ENCODE measurements at places on chromosomes 3 and 15. TPM values are rescaled to one million over a fixed set of nuclear protein-coding genes. Genes with fewer than 3 reads are reported as not detected.

DNA sequence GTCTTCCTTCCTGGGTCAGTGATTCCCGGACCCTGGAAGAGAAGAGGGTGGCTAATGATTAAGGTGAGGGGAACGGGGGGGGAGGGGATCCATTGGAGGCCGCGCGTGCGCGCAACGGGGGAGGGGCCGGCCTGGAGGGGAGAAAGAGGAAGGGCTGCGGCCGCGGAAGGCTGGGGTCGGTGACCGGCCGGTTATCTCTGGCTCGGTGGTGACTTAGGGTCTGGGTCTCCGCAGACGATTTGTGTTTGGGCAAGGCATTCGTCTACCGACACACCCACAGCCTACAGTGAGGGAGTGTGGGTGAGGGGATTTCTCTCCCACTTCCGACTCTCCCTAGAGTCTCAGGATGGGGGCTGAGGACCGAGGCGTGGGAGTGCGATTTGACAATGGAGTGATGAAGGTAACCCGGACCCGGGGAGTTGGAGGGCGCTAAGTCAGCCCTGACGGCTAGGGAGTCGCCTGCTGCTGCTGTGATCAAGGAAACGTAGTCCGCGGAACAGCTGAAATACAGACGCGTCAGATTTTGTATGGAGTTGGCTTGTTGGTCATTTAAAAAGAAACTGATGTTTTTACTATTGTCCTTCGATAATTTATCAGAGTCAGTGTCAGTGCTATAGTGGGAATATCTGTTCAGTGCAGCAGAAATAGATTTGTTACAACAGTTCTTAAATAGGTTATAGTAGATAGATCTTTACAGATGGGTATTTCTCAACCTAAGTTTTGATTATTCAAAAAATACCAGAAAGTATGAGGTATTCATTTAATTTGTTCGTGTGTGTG lies 733 bp downstream of the RNF111 start:
- DNase-seq = peak; percentile 62

PLOD2 gene
- 44.7 TPM for total RNA-seq

DNA sequence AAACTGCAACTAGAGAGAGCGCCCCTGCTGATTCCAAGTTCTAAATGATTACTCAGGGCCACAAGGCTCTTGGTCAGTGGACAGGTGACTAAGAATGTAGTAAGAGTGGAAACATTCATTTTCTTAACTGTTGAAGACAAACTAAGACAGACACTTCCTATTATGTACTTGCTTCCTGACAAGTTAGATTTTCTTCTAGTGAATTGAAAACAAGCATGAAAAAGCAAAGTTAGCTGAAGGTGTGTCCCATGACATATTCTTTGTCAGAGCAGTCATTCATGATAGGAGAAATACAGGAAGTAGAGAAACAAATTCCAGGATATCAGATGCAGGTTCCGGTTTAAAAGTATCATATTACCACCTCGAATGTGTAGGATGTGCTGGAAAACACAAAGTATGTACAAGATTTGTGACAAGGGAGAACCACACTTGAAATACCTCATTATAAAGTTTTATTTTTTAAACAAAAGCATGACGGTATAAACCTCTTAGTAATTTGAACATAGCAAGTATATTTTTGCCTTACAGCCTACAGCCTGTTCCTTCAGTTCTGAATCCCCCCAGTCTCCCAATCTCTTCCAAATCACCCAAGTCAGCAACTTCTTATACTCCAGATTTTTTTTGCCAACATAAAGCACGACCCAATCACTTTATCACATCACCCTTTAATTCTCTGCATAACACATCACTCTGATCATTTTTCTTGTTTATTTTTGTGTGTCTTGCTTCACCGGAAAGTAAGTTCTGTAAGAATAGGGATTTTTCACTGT lies 6.2 kb downstream of the TSPAN3 start:
- DNase-seq = no peak

UQCC5 gene
- 5.4 TPM for total RNA-seq

DNA sequence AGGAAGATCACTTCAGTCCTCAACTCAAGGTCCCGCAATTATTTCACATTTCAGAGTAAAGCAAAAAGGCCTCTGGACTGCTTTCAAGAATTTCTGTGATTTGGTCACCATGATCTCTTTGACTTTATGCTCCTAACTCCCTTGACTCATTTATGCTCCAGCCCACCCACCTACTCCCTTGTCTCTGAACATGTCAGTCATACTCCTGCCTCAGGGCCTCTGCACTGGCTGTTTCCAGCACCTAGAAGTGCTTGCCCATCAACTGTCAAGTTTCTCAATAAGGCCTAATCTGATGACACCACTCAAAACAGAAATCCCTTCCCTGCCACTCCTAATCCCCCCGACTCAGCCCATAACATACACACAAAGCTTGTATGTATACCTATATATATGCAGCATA lies 36.1 kb upstream of the CSPG5 start:
- no peak for DNase-seq

DNA sequence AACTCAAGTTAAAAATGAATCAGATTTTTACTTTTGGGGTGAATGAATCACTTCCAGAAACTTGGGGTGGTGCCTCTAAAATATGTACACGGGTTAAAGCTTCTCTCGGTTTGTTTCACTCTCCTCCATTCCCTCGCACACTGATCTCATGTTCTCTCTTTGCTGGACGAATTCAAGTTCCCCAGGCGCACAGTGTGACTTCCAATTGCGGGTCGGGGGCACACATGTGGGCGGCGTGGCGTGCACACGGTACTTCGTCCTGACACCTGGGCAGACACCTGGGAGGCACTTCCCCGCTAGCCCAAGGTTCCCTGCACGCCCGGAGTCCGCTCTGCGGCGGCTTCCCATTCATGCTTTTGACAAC lies 692 bp downstream of the SCAANT1 start:
- DNase-seq = no peak

- DNase-seq = no peak
Observed at GRCh38 chr15:98786717-98787116, 138.4 kb downstream of the IGF1R start.

GASK1A gene
- 1.5 TPM for total RNA-seq

- DNase-seq = no peak
Observed at GRCh38 chr3:172814738-172815137, 64.2 kb downstream of the ECT2 start.

GRCh38 chr3:171678971-171679492 lies 131.3 kb downstream of the PLD1 start:
- no peak for DNase-seq

DNA sequence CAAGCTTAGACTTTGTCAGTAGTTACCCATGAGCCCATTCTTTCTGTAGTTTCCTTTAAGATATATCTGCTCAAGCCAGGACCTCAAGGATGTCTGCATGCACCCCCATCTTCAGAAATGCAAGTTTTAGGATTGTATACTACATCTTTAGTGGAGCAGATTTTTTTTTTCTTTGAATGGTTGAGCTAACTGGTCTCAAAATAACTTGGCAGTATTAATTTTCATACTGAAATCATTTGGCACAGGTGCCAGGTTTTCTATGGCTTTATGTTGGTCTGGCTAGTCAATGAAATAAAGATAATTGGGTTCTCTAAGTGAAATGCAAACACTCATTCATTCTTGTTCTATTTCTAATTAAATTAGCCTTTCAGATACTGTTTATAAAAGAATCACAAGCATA lies 108.9 kb downstream of the ATG7 start:
- DNase-seq = no peak

GRCh38 chr3:30661098-30661873 lies 54.9 kb downstream of the TGFBR2 start:
- no peak for DNase-seq

CCDC39 gene
- not detected for total RNA-seq

DNA sequence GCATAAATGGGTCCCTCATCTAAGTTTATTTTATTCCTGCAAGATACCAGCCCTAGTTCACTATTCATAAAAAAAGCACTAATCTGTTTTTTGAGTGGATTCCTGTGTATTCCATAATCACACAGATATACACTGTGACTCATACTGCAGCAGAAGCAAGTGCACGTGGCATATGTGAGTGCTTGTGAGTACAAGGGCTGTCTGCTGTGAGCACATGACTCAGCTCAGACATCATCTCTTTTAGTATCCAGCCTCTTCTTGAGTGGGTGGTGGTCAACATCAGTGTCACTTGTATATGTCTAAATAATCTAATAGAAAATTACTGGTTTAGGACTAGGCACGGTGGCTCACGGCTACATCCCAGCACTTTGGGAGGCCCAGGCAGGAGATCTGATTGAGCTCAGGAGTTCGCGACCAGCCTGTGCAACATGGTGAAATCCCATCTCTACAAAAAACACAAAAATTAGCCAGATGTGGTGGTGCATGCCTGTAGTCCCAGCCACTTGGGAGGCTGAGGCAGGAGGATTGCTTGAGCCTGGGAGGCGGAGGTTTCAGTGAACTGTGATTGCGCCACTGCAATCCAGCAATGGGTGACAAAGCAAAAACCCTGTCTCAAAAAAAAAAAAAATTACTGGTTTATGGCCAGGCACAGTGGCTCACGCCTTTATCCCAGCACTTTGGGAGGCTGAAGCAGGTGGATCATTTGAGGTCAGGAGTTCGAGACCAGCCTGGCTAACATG lies 49.8 kb downstream of the NIPA2 start:
- no peak for DNase-seq

DNA sequence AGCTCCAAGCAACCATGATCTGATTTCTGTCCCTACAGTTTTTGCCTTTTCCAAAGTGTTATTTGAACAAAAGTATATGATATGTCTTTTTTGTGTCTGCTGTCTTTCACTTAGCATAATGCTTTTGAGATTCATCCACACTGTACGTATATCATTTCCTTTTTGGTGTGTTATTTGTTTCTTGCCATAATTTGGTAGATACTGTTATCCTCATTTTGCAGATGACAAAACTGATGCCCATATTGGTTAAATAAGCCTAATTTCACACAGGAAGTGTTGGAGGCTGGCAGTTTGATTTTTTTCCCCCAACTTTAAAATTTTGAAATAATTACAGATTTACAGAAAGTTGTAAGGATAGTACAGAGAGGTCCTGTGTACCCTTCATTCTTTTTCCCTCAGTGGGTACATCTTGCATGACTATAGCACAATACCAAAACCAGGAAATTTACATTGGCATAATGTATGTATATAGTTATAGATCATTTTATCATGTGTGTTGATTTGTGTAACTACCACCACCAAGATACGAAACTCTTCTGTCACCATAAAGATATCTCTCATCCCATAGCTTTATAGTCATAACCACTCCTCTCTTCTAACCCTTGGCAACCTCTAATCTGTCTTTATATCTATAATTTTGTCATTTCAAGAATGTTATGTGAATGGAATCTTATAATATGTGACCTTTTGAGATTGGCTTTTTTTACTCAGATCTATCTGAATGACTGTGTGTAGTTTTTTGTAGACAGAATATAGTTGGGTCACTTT lies 55.6 kb downstream of the RASA2 start:
- no peak for DNase-seq

DNA sequence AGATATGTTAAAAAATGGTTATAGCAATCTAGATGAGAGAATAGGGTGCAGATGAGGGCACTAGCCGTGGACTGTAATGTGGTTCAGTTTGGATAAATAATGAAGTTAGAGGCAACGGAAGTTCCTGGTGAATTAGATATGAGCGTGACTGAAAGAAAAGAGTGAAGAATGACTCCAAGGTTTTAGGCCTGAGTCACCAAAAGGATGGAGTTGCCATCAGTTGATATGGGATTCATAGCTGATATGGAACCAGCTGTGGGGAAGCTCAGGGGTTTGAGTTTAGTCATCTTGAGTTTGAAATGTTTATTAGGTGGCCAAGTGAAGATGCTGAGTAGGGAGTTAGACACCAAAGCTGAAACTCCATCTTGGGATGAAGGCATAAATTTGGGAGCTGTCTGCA lies 66.2 kb downstream of the SSR3 start:
- DNase-seq = no peak

DNA sequence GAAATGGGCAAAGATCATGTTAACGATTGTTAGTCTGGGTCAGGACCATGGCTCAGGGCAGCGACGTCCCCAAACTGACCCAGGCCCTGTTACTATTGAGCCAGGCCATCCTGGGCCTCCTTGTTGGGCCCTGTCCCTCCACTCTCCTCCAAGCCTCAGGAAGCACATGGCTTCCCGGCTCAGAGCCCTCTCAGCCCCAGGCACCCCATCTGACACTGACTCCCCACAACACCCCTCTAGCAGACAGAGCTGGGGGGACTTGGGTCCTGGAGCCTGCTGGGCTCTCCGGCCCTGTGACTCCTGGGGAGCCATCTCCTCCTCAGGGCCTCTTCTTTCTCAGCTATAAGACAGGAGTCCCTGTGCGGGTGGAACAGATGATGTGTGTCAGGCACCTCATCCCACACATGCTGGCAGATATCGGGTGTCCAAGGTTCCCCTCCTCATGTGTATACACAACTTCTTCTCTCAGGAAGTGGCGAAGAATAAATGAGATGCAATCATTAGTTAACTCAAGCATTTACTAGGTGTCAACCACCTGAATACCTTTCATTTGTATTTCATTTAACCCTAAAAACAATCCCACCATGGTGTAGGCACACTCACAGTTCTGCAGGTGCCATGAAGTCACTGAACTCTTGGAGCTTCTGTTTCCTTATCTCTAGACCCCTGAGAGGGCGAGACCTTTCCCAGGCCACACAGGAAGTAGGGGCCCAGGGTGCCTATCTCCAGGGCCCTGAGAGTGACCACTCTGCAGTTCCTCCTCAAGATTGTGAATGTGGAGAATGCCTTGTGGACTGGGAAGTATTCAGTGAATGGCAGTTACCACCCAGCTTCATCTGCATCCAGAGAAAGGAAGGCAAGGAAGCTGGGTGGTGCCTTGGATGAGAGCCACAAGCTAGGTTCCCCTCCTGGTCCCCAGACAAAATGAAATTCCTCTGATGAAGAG lies 282.5 kb upstream of the TLE3 start:
- DNase-seq = no peak

DNA sequence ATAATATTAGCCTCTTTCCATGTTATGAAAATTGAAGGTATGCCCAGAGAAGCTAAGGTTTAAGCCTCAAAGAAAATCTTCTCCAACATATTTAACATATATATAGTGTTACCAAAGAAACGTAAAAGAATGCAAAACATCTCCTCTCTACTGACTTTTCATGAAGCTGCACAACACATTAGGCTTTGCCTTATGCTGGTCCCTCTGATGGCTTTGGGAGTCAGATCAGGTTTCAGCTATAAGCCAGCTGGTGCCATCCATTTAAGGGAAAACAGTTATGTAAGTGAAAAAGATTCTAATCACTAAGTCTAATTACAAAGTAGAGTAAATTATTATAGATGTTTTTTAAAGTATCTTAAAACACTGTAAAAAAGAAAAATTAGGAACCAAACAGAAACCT lies 410.5 kb downstream of the LSAMP start:
- no peak for DNase-seq

GRCh38 chr3:66441129-66441528 lies 59.7 kb downstream of the LRIG1 start:
- no peak for DNase-seq

GRCh38 chr3:112744825-112745566 lies 101.7 kb downstream of the CD200R1L start:
- DNase-seq = no peak

- no peak for DNase-seq
Observed at GRCh38 chr3:194565597-194566190, 67.5 kb downstream of the TMEM44 start.

CASR gene
- total RNA-seq = 7.6 TPM

- no peak for DNase-seq
Observed at GRCh38 chr15:101108461-101108775, 143.4 kb downstream of the CHSY1 start.
